ENCODE measurements at places on chromosomes 4 and X.

DNA sequence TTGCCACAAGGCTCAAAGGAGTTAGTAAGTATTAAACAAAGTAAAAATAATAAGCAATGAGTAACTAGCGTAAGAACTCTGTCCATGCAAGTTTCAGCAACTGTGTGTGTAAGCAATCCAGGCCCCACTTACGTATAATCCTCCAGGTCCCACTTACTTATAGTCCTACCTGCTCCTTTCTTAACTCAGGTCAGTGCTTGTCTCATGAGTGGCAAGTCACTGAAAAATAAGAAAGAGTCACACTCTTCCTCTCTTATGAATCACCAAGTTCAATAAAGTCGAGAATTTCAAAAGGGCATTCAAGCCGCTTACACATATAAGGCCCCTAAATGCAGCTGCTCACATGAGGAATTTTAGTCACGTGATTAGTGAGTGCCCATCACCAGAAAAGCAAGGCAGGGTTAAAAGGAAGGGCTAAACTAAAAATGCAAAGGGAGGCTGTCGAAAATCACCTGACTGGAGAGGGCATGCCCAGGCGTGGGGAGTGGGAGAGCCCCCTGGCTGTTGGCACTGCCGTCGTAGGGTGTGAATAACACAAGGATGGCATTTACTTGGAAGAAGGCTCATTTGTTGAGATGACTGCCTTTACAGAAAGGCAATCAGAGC, 58.2 kb downstream of the ZNF827 start:
- no peak for DNase-seq

DNA sequence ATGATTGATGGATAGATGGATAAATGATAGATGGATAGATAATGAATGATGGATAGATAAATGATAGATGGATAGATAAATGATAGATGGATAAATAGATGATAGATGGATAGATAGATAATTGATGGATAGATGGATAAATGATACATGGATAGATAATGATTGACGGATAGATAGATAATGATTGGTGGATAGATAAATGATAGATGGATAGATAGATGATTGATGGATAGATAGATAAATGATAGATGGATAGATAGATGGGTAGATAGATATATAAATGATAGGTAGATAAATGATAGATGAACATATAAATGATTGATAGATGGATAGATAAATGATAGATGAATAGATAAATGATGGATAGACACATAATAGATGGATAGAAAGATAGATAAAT, 49.5 kb upstream of the SHOX start:
- no peak for DNase-seq

- DNase-seq = no peak
Measured at GRCh38 chrX:13414006-13414647, 94.3 kb upstream of the ATXN3L start.

DNA sequence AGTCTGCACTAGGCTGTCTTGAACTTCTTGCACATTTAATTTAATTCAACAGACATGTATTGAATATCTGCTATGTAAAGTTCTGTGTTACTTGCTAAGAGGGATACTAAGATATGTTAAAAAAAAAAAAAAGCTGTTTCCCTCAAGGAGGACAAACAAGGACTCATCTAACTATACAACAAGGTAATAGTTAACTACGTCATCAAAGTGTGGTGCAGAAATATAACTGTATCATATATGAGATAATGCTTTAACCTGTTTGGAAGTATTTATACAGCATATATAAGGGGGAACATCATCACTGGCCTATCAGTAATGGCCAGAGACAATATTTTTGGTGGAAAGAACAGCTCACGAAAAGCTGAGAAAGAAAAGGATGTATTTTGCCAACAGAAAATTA, 89.9 kb downstream of the PTPN13 start:
- no peak for DNase-seq

GRCh38 chr4:42671431-42672194, 14.7 kb upstream of the ATP8A1 start:
- DNase-seq = no peak
